CD4-positive, alpha-beta memory T cell (primary cell): ENCODE measurements at places on chromosomes 7 and 10.
A peak's percentile ranks its signal among the peaks of the same experiment; 100 is the strongest.

DNA sequence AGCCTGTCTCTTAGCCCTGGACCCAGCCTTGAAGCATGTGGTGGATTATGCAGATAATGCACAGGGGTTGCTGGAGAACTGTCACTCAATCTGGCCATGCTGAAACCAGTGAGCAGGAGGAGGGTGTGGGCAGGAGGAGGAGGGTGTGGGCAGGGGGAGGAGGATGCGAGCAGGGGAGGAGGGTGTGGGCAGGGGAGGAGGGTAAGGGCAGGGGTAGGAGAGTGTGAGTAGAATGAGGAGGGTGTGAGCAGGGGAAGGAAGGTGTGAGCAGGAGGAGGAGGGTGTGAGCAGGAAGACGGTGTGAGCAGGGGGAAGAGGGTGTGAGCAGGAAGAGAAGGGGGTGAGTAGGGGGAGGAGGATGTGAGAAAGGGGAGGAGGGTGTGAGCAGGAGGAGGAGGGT is 18.8 kb downstream of the CAMK2B start:
- DNase-seq: no peak

GRCh38 chr10:95391581-95392216 is 100.9 kb upstream of the PDLIM1 start:
- no peak for DNase-seq

DNA sequence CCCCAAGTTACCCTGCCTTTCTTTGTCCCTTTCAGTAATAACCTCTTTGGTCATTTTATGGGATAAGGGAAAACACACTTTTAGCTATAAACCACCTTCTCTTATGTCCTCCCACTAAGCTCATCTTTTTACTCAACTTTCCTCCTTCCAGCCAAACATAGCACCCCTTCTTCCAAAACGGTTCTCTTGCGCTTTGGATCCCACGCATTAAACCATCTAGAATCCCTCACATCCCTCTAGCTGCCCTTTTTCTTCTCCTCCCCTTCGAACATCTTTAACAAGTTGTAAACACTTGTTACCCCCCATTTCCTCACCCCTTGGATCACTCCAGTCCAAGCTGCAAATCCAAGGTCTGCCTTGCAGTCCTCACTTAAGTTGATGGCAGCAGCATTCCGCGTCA is 13.4 kb downstream of the WAPL start:
- no peak for DNase-seq

DNA sequence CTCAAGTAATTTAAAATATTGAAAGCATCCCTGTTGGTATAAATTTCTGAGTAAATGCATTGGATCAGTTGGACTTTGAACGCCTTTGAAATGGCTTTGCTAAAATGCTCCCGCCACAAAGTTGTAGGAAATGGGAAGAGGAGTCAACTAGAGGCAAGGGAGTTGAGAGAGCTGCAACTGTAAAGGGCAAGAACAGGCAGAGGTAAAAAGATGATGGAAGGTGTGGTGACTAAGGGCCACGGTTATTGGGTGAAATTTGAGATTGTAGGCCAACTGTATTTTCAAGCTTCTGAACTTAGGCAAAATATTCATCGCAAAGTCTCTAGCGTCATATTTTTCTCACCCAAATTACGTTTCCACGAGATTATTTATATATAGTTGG is 595 bp upstream of the SUMF2 start:
- no peak for DNase-seq

- no peak for DNase-seq
These were observed 280.1 kb downstream of the TNS3 start for GRCh38 chr7:47301657-47302295.

DNA sequence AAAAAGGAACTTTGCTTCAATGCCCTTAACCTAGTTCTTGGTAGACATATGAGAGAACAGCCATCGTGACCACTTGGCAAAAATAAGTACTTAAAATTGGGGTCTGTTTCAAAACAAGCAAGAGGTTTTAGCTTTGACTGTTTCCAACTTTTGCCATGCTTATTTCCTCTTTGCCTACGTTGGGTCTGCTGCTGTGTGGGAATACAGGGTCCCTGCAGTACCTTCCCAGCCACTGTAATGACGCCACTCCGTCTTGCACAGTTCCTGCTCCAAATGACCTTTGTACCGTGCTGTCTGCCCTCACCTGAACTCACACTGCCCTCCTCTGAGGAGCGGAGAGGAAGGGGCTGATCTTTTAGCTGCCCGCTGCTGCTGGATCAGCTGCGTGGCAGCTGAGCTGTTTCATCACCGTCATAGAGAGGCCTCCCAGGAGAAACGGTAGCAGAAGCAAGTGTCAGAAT is 133.1 kb downstream of the MAPK8 start:
- no peak for DNase-seq

- no peak for DNase-seq
These were observed 2.5 kb upstream of the EMX2 start for GRCh38 chr10:117539903-117540639.

DNA sequence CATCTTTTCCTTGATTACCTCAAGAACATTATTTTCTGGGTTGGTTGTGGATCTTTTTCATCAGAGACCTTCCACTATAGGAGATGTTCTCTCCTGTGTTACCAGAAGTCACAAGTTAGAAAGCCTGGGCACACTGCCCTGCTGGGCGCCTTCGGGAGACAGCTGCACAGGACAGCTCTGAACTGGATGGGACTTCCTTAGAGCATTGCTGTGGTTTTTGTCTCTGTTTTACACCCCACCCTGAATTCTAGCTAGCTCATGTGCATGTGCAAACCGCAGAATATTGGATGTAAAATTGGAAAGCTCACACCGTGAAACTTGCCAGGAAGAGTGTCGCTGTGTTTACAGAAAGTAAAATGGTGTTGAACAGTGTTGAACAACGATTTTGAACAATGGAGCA is 54.4 kb upstream of the SEC61G start:
- no peak for DNase-seq

DNA sequence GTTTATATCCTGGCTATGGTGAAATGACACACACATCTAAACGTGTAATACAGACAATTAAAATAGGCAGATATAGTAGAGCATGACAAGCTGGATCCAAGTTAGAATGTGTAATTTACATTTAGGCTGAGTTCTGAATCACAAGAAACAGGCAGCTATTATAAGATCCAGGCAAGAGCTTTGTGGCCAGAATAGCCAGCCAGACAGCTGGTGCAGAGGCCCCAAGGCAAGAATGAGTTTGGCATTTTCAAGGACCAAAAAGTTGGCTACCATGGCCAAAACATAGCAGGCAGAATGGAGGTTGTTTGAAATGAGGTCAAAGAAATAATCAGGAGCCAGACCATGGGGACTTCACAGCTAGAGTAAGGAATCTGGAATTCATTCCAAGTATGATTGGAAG is 281.7 kb downstream of the MTERF1 start:
- DNase-seq: no peak

GRCh38 chr7:44383566-44383965 is 58.2 kb upstream of the CAMK2B start:
- no peak for DNase-seq

- DNase-seq: no peak
These were observed 319.8 kb downstream of the FRMD4A start for GRCh38 chr10:14010769-14011574.

GRCh38 chr7:157630301-157630853 is 293.6 kb downstream of the DNAJB6 start:
- no peak for DNase-seq

DNA sequence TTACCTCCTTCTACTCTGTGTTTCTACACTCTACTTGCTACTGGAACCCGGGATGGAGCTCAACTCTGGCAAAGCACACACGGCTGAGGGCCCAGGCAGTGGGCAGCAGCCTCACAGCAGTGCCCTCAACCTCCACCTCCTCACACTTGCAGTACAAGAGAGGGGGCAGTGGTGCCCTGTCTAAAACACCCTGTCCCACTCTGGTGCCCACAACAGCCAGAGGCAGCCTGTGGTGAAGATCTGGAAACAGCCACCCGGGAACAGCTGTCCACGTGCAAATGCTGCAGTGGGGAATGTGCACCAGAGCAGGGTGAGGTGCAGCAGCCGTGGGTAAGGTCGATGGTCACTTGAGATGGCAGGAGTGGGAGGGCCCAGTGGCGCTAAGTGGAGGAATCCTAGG is 13.7 kb downstream of the MAT1A start:
- DNase-seq: no peak

DNA sequence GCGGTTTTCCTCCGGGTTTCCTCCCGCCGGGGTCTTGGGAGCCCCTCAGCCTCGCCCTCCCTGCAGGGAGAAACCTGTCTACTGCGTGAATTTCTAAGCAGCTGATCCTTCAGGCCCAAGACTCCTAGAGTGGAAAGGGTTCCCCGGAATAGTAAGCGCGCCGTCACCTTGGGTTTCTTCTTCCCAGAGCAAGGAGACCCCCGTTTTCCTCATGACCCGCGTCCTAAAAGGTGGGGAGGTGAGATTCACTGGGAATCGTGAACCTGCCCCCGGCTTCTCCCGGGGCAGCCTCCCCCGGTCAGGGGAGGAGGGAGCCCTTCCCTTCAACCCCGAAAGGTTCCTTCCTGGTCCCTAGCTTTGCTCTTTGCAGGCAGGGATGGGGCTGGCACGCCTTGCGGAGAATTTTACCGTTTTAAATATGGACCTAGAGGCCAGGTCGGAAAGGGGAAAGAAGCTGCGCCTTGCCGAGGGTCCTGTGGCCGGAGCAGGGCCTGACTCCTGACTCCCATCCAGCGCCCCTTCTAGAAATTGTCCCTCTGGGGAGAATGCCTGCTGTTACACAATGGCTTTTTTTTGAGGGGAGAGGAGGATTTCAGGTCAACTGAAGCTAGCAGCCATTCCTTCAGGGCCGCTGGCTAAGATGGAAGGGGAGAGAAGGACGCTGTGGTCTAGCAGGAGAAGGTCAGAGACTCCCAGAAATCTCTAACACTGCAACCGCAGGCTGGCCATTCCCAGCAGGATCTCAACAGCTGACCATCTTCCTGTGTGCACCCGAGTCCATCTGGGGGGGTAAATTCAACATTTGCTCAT is 11.6 kb upstream of the MNX1 start:
- no peak for DNase-seq

DNA sequence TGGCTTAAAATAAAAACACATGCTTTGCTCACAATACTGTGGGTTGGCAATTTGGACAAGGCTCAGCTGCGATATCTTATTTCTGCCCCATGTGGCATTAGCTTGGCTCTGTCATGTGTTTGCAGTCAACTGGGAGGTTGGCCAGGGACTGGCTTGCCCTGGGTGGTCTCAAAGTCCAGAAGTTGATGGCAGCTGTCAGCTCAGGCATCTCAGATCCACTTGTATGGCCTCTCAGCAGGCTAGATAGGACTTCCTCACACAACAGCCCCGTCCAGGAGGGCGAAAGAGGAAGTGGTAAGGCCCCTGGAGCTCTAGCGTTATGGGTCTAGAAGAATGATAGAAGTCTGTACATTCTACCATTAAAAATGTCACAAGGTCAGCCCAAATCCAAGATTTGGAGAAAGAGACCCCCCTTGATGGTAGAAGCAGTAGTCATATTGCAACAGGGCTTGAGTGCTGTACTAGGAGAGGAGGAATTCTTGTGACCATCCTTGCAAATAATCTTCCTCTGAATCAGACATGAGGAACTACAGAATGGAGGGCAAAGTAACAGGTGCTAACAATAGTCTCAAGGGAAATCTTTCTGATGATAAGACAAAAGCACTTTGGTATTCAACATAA is 166.2 kb downstream of the FAM107B start:
- no peak for DNase-seq

- no peak for DNase-seq
These were observed 240.8 kb downstream of the CDK14 start for GRCh38 chr7:90836937-90837336.

DNA sequence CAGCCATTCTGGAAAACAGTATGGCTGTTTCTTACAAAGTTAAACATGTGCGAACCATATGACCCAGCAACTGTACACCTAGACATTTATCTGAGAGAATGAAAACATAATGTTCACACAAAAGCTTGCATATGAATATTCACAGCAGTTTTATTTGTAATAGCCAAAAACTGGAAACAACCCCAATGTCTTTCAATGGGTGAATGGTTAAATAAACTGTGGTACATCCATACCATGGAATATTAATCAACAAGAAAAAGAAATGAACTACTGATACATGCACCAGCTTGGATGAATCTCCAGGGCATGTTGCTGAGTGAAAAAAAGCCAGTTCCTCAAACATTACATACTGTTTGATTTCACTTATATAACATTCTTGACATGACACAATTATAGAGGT is 37.3 kb downstream of the LEP start:
- DNase-seq: no peak

- no peak for DNase-seq
These were observed 259.9 kb downstream of the SKIDA1 start for GRCh38 chr10:21265622-21266021.

DNA sequence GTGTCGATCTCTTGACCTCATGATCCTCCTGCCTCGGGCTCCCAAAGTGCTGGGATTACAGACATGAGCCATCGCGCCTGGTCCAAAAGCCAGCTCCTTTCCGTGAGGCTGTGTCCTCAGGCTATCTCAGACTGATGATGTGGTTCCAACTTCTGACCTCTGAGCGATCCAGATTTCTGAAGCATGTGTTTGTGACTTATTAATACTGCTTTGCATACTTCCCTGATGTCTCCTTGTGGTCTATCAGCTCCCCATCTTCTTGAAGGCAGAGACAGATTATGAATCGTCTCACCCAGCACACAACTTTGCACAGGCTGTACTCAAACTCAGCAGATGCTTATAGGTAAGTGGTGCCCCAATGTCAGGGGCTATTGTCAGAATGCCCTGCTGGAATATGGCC is 2.0 kb upstream of the PLPP4 start:
- no peak for DNase-seq

GRCh38 chr7:128951296-128951695 is 13.6 kb downstream of the IRF5 start:
- DNase-seq: no peak

DNA sequence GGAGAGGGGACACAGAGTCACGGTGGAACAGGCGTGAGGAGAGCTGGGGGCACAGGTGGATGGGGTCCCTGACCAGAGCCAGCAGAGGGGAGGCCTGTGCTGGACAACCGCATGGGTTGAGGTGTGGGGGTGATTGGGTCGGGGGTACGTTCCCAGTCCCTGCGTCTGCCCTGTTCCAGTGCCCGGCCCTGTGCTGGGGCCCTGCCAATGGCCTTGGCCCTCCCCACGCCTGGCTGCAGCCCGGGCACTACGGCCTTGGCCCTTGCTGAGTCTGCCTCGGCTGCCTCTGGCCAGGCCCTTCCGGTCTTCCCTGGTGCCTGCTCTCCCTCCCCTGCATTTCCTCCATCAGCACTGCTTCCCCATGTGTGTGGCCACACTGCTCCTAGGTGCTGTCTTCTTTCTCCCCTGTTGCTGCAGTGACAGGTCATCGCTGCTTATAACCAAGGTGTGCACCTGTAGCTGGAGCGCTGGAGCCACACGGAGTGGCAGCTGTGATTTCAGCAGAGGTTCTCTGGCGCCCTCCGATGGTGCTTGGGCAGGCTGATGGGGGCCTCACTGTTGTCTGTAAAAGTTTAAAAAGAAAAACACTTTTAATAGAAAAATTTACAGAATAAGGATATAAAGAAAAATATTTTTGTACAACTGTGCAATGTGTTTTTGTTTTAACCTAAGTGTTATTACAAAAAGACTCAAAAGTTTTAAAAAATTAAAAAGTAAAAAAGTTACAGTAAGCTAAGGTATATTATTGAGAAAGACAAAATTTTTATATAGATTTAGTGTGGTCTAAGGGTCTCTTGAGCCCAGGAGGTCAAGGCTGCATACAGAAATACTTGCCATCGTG is 45.2 kb upstream of the BHLHA15 start:
- peak; percentile 35 for DNase-seq
